HEK293T (cell line): ENCODE measurements at places on chromosomes 11 and 22.
A peak's percentile ranks its signal among the peaks of the same experiment; 100 is the strongest.

DNA sequence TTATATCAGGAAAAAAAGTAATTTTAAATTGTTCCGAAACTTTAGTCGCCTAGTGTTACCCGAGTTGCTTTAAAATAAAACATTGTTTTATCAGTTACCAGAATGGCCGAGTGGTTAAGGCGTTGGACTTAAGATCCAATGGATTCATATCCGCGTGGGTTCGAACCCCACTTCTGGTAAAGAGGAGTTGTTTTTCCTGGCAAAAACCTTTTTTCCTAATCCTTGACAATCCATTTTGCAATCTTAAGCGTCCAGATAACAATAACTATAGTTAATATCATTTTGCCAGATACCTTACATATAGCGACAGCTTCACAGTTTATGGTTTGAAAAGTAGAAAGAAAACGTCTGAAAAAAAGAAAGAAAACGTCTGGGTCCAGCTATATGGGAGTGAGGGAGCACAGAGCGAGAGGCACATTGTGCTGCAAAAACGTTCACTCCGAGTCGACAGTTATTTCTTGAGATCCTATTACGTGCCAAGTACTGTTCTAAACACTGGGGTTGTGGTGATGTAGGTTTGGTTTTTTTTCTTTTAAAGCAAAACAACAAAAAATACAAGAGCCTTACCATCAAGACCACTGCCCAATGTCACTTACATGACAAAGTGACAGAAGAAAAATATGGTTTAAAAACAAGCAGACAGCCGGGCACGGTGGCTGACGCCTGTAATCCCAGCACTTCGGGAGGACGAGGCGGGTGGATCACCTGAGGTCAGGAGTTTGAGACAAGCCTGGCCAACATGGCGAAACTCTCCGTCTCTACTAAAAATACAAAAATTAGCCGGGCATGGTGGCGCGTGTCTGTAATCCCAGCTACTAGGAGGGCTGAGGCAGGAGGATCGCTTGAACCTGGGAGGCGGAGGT lies 40.6 kb downstream of the OR4D9 start:
- DNase-seq = no peak

DNA sequence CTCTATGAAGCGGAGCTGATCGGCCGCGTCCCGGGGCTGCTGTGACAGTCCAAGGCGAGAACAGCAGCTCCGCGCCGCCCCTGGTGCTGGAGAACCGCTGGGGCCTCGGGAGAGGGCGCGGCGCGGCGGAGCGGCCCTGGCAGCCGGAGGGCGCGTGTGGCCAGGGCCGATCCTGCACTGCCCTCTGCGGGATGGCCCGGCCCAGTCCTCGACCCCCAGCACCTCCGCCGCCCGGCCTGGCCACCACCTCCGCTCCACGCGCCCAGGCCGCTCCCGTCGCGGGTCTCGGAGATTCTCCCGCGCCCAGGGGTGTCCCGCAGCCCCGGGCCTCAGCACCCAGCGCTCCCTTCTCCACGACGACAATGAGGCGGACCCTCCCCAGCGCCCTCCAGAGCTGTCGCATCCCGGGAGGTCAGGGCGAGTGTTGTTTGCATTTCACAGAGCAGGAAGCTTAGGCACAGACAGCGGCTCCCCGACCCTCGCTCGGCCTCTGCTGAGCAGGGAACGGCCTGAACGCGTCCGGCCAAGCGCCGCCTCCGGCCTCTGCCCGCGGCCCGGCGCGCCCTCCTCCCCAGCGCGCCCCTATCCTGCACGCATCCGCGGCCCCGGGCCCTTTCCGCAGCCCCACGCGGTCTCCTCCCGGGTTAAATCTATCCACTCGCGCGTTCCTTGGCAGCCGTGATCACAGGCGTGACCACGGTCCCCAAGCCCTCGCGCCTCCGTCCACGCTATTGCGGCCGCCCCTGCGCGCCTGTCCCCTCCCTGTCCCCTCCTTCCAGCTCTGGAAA lies 109.7 kb downstream of the WNT7B start:
- no peak for DNase-seq

- no peak for DNase-seq
Observed at GRCh38 chr11:68142028-68142412, 20.8 kb upstream of the CHKA start.

- no peak for DNase-seq
Observed at GRCh38 chr11:72658989-72659640, 15.1 kb downstream of the PDE2A start.

DNA sequence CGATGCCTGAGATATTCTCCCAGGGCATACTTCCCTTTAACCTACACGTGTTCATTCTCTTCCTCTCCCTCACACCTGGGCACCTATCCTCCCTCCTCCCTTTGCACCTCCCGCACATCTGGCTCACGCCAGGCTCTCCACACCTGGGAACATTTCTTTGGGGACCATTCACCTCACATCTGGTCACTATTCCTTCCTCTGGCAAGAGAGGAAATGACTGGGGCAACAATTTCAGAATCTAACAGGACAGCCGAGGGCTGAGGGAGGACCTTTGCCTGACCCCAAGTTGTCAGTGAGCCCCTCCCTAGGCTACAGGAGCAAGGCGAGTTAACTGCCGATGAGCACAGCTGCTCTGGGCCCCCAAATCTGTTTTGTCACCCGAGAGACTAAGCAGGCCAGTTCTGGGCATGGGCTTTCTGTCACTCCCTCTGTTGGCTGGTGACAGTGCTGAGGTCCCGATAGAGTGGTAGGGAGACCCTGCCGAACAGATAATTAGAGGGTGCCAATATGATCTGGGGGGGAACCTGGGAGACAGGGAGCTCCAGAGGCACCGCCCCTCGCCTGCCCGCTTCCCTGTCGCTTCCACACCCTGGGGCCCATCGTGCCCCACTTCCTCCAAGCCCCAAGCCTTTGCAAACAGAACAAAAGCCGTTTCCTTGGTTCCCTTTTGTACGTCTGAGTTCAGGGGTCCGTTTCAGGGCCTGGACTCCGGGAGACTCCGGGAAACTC lies 45.6 kb downstream of the EIF3F start:
- DNase-seq = no peak

- no peak for DNase-seq
Observed at GRCh38 chr11:128579798-128580504, 7.4 kb downstream of the ETS1 start.

- no peak for DNase-seq
Observed at GRCh38 chr11:18229501-18229900, 7.1 kb downstream of the SAA4 start.

DNA sequence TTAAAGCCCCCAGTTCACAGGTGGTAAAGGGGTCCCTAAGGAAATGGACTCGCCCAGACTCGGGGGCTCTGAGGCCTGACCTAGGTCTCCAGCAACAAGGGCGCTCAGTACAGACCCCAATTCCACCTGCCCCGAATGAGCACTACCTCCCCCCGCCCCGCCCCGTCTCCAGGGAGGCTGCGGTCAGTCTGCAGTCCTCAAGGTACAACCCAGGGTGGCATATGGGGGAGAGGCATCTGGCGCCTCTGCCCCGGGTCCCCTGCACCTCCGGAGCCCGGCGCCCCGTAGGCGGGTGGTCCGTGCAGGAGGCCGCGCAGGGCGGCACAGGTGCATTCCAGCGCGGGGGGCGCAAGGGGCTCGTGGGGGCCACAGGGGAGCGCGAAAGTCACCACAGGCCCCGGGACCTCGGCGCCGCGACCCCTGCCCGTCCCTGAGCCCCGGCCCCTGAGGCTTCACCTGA lies 361 bp downstream of the CTSD start:
- DNase-seq = no peak

- no peak for DNase-seq
Observed at GRCh38 chr22:33986167-33986771, 66.0 kb upstream of the LARGE1 start.

GRCh38 chr11:45580399-45580798 lies 85.0 kb downstream of the CHST1 start:
- peak; percentile 55 for DNase-seq

- no peak for DNase-seq
Observed at GRCh38 chr11:24043842-24044241, 453.0 kb upstream of the LUZP2 start.

GRCh38 chr11:86473991-86474833 lies 99.5 kb downstream of the CCDC81 start:
- DNase-seq = no peak

DNA sequence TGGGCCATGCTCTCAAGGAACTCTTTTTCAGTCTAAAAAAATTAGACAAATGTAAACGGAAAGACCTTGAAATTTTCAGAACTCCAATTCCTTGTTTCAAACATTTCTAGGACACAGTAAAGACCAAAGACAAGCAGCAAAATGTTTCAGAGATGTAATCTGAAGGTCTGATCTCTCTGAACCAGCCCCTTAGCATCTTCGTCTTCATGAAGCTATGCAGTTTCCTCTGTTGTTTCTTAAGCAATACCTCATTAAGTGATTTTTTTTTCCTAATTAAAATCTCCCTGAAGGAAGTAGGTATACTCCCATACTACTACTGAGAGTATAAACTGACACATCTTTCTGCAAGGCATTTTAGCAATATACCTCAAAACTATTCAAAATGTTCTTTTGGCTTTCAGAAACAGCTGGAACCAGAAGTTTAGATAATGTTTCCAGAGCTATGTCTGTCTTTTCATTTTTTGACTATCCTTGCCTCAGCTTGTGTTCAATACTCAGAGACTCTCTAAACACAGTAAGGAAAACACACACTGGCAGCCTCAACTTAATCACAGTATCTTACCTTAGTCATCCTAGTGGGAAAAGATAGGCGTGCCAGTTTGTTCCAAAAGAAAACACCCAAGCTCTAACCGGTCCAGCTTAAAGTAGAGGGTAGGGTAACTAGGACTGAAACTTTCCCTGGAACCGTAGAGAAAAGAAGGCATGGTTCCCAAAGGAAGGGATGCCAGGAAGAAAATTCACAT lies 25.1 kb downstream of the SBF2 start:
- DNase-seq = no peak

- no peak for DNase-seq
Observed at GRCh38 chr11:114250993-114251814, 45.0 kb upstream of the NNMT start.

DNA sequence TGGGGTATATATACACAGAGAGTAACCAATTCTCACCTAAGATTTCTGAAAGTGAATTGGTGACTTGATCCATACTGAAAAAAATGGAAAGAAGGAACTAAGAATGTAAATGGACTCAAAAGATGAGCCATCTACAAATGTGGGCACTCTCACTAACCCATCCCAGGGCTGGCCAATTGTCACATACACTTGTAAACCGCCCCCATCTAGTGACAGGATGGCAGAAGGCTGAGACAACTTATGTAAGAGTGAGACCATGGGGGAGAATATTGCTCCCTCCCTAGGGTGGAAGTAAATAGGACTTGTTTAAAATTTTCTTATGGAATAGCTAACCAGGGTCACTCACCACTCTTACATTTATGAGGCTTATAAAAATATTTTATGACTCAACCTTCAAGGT lies 377.1 kb upstream of the ISX start:
- DNase-seq = no peak

DNA sequence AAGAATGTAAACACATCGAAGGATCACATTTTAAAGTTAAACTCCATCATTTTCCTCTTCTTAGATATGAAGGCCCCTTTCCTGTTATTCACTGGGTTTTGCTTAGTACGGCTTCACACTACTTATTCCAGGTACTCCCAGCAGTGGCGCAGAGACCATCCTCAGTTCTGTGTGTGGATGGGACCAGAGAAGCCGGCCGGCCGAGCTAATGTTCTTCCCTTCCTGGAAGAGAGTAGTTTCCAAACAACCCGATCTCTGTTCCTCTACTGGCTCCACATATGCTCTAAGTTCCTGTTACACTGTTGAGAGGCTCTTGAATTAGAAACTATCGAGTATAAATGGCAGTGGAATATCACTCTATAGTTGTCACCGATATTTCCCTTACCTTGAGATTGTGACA lies 684 bp upstream of the NFRKB start:
- no peak for DNase-seq

- DNase-seq = no peak
Observed at GRCh38 chr11:79699246-79699645, 258.4 kb upstream of the TENM4 start.

DNA sequence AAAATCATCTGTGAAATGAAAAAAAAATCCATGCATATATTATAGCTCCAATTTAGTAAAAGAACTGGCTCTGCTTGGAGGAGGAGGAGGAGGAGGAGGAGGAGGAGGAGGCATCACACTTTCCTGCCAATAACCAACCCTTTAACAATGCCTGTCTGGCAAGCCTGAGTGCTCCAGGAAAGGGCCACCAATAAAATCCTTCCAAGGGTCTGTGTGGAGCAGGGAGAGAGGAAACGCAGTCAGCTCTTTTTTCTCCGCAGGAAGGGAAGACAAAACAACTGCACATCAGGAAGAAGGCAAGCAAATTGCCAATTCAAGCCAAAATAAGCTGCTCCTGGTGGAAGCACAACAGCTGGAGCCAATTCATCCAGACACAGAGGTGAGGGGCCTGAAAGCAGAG lies 139.0 kb downstream of the KCNC1 start:
- DNase-seq = no peak

DNA sequence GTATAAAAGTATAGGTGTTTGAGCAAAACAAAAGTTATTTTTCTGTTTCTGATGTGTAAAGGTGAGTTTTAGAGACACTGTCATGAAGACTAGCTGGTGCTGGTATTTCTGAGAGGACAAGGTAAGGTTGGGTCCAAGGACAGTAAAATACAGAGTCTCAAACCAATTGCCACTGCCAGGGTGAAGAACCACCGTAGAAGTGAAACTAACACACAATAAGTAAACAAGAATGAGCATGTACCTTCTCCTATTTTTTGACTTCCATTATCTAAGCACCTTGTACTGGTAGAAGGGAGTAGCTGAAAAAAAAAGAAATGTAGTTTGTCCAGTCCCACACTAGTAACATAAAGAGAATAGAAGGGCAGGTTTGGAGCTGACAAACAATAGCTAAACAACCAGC lies 117.3 kb downstream of the TTC28 start:
- no peak for DNase-seq

DNA sequence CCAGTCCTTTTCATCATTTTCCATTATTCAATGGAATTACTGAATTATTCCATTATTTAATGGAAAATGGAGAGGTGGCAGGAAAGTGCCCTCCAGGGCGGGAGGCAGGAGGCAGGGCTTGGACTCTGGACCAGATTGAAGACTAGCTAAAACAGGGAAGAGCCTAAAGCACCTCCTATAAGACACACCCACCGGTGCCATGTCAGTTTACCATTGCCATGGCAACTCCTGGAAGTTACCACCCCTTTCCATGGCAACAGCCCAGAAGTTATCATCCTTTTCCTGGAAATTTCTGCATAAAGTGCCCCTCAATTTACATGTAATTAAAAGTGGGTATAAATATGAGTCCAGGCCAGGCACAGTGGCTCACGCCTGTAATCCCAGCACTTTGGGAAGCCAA lies 443.7 kb downstream of the TBC1D22A start:
- no peak for DNase-seq
